Spinal cord (tissue), 10 donors: ENCODE measurements at places on chromosomes 4 and X. TPM values are rescaled to one million over a fixed set of nuclear protein-coding genes. Genes with fewer than 3 reads are reported as not detected.

Gene PRRG3
- 10.3 TPM for polyA plus RNA-seq

Gene DIPK2B
- 6.2 TPM for polyA plus RNA-seq

Gene CDKL2
- 14.3 TPM for polyA plus RNA-seq

Gene ABCB7
- 19.4 TPM for polyA plus RNA-seq

Gene USP51
- polyA plus RNA-seq = 4.3 TPM

Gene ATP1B4
- polyA plus RNA-seq = 0.48 TPM

Gene PNMA5
- 4.9 TPM for polyA plus RNA-seq

Gene KCNE5
- 67.8 TPM for polyA plus RNA-seq
